ENCODE measurements at places on chromosomes 4 and X.

- no peak for DNase-seq
These were observed 668.2 kb upstream of the ADGRL3 start for GRCh38 chr4:60531776-60532379.

GRCh38 chr4:25949173-25949748 lies 35.2 kb downstream of the SMIM20 start:
- no peak for DNase-seq

DNA sequence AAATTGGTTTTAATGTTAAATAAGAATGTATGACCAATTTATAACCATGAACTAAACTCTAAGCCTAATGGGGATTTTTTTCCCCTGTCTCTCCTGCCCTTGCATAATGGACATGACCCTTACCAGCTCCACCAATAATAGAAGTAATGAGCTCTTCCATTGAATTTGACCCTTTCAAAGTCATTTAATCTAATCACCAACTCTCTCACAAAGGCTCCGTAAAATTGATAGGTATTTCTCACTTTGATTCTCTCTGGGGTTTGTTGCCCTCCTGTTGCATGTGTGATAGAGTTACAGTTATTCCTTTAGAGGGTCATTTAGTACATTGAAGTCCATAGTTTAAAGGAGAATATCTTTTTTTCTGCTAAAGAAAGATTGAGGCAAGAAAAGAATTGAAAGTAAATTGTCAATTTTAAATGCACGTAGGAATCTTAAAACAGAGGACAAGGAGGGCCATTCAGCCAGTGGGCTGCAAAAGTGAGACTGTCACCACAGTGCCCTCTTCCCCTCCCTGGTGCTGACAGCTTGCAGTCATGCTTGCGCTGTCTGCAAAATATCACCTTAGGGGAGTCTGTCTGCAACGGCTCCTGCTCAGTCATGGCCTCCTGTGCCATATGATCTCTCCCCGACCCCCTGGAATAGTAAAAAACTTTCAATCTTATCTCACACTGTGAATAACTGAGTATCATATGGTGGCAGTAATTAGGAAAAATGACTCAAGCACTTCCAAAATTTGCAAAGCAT lies 307.5 kb upstream of the GNPDA2 start:
- no peak for DNase-seq

DNA sequence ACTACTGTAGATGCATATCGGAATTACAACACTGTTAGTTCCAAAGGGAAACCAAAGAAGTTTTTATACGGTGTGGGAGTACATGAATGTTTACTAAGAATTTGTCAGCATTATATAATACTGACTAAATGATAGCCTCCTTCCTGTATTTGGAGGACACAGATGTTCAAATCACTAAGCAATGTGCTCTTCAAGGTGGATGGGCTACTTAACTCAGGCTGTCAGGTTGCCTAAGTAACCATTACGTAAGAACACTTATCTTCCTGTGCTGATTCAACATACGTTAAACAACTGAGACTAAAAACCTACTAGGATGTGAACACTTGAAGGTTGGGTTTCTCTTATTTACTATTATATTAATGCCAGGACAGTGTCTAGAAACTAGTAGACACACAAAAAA lies 81.9 kb upstream of the HPGD start:
- DNase-seq: no peak

DNA sequence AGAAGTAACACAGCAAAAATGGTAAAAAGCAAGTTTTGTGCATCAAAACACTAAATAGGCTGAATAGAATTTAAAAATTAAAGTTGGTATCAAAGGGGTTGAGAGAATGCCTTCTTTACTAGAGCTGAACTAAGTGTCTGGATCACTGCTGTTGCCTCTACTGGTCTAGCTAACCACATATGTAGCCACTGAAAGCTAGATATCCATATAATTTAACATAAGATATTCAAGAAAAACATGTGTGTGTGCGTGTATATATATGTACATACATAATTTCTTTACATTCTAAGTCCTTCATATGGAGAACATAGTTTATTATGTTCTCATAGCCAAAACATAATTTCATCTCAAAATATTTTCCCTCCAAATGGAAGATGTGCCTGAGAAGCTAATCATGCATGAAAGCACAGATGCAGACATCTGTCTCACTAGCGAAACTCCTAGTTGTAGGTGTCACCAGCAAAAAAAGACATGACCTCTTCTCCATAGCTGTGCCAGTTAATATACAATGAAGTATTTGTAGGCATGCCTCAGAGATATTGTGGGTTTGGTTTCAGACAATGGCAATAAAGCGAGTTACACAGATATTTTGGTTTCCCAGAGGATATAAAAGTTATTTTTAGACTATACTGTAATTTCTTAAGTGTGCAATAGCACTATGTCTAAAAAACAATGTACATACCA lies 47.3 kb downstream of the PDE5A start:
- DNase-seq: no peak

Data from activated CD8-positive, alpha-beta memory T cell treated with anti-CD3 and anti-CD28 coated beads, Interleukin-2, amount 50 U/mL, for 4 hours (primary cell).